Activated CD8-positive, alpha-beta T cell treated with anti-CD3 and anti-CD28 coated beads for 36 hours (primary cell): ENCODE measurements at places on chromosomes 5 and 9. TPM values are rescaled to one million over a fixed set of nuclear protein-coding genes. Genes with fewer than 3 reads are reported as not detected.

DNA sequence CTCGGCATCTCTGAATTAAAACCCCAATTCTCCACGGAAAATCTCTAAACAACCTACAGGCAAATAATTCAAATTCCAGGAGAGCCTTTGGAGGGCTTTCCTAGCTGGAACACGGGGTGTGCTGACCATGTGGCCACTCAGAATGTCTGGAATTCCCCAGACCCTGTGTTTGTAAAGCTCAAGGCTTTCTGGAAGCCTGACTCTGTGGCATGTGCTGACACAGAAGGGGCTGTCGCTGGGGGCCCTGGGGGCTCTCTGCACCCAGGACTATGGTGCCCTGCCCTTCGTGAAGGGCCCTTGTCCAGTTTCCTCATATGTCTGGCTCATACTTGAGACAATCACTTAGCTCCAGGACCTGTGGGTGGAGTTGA lies 29.0 kb upstream of the BOD1 start:
- no peak for DNase-seq

GRCh38 chr9:77983320-77983662 lies 48.3 kb downstream of the GNAQ start:
- DNase-seq = no peak

GRCh38 chr9:97276310-97276852 lies 31.1 kb upstream of the CCDC180 start:
- no peak for DNase-seq

DNA sequence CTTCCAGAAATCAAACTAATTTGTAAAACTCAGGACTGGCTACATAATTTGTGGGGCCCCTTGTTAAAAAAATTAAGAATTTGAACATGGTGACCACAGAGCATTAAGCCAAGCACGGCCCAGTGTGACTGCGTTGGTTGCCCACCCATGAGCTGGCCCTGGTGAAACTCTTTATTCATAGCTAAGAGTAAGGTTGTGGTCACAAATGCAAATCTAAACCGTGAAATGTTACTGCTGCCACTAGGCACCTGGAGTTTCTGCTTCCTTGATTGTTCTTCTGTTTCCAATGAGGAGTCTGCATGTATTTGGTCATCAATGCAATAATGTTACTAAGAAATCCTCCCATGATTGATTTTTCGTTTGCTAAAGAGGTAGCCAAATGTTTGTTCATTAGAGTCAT lies 4.2 kb downstream of the GCNT1 start:
- DNase-seq = no peak

DNA sequence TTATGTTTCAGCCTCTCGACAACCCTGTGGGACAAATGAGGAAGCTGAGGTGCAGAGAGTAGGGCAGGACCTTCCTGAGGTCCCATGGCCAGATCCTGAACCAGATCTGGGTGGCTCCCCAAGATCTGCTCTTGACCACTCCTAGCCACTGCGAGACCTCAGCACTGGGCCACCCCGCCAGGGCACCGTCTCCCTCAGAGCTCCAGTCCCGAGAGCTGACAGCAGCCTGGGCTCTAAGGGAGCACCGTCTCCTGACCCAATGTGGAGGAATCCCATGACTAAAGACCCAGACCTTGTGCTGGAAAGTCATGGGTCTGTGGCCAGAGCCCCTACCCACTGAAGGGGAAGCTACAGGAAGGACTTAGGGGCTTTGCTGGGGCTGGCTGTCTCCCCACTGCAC lies 4.5 kb upstream of the LMX1B start:
- no peak for DNase-seq

- no peak for DNase-seq
Measured at GRCh38 chr9:125444956-125445506, 183.4 kb downstream of the GAPVD1 start.

DNA sequence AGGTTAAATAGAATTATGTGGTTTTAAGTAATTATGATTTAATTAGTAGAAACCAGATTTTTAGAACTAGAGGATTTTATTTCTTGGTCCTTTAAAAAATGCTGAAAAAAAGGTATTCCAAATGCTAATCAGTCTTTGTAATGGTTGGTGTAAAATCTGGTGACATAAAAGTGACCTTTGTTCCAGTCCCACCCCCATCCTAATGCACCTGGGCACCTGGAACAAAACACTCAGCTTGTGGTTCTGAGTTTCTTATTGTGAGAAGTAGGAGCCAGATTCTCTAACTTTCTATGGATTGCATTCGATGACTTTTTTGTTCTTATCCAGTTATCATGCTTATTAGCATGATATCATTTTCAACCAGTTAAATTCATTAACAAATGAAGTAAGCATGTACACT lies 115.1 kb upstream of the CTNND2 start:
- DNase-seq = no peak

DNA sequence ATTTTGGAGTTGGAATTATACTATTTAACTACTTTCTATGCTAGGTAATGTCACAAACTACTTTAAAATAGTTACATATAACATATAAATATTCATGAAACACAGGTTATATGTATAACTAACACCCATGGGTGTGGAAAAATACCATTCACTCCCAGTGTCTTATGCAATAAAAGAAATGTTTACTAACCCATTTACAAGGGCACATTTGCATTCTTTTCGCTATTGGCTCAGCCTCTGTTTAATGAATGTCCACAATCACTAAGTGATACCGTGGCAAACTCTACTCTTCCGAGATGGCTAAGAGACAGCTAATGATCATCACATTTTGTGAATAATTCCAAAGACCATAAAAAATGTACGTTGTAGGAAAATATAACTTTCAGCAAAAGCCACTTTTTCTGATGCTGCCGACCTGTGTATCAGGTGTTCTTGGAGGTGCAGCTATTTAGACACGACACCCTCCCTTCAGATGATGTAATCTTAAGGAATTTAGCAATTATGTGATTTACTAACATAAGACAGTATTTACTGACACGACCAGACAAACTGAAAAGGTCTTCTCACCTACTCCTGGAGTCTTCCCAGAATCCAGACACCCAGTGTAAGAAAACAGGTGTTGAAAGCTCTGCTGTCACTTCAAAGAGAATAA lies 121.7 kb upstream of the FAM120A start:
- DNase-seq = no peak

- no peak for DNase-seq
Measured at GRCh38 chr9:112750764-112751055, 150 bp downstream of the SNX30 start.

GRCh38 chr9:15401266-15401665 lies 21.4 kb upstream of the SNAPC3 start:
- DNase-seq = no peak

- no peak for DNase-seq
Measured at GRCh38 chr5:97838214-97838613, 655.2 kb upstream of the RIOK2 start.

- no peak for DNase-seq
Measured at GRCh38 chr5:116507051-116507537, 67.5 kb downstream of the SEMA6A start.

DNA sequence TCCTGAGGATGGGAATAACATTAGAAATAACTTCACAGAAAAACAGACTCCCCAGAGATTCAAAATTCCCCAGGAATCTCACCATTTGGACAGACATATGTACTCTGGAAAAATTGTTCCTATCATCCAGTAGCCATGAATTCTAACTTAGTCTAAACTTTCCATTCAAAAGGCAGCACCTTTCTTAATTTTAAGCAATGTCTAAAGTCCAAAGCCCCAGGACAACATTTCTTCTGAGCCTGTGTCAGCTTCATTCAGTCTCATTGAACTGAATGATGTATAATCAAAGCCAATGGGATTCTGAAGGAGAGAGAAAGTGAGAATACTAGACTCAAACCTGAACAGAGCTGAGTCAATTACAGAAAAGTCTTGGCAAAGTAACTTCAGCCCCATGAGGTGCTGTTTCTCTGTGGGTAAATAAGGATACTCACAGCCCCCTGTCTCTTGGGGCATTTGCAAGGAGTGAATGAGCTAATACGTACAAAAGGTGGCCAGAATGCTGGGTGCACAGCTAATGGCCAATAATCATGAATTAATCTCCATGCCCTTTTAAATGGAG lies 140.6 kb downstream of the SEMA5A start:
- DNase-seq = no peak

DNA sequence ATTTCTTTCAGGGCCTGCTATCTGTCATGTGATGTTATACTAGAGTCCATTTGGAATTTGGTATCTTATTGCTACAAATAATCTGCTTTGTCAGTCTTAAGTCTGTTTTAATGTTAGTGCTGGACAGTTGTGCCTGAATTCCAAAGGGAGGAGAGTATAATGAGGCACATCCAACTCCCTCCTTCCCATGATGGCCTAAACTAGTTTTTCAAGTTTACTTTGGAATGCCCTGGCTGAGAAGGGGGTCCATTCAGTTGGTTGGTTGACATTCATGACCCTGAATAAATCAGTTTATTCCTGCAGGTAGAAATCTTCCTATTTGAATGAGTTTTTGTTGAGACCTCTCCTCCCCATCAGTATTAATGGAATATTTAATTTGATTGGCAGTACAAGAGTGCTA lies 9.4 kb upstream of the LRRTM2 start:
- DNase-seq = no peak

DNA sequence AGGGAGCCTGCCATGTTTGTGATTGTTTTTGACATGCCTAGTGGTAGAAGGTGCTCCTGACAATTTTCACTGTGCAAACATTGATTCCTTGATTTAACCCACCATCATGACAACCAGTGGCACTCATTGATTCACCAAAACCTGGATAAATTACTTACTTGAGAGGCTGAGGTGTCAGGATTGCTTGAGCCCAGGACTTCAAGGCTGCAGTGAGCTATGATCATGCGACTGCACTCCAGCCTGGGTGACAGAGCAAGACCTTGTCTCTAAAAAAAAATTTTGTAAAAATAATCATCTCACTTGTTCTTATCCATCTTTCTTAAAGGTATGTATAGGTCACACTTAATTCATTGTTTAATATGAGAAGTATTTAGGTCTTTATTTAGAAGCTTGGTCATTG lies 401.3 kb downstream of the ARRDC3 start:
- no peak for DNase-seq

DNA sequence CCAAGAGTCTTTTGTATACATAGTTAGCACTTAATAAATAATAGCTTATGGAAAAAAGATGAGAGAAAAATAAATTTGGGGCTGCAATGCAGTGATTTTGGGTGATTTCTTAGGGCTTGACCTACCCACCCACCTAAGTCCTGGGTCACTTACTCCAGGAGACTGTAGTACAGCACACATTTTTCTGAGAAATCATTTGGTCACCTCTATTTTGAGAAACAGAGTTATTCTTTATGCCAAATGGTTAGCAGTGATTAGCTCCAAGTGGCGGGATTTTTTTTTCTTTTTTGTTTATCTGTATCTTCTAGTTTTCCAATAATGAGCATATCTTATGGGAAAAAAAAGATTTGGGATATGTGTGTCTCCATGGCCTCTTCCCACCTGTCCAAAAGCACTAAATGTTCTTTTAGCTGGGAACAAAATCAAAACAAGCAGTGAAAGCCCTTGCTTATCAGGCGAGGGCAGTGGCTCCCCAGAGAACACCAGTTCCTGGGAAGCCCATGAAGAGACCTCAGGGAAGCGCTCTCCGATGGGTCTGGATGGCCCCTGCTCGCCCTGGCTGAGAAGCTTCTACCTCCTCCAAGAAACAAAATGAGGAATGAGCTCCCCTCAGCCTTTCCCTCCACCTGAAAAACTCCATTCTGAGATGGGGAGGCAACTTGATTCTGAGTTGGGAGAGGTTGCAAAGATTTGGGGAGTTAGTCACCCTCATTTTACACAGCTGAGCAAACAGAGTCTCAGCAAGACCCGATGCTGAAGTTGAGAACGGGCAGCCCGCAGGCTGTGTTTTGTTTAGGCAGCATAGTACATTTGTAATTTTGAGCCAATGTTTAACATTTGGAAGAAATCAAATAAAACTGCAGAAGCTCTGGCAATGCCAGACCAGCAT lies 69.9 kb downstream of the CYFIP2 start:
- DNase-seq = no peak

GRCh38 chr5:124056991-124057723 lies 545.2 kb downstream of the CSNK1G3 start:
- no peak for DNase-seq

DNA sequence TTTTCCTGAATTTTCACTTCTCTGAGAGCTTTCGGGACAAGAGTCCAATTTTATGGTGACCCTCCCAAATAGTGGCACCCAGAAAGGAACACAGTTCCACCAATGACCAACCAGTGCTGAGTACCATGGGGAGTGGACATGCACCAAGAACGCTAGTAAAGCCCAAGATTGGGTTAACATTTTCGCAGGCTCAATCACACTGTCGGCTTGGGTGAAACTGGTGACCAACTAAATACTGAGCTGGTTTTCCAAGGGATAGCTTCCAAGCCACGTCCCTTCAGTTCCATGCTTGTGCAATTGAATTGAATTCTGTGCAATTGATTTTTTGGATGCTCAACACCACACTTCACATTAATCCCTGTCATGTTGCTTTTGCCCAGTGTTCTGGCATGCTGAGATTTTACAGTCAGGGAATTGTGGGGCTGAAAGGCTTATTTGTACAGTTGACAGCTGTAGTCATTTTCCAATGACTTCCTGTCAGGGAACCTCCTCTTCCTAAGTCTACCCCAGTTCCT lies 37.6 kb upstream of the TRMT10B start:
- no peak for DNase-seq

DNA sequence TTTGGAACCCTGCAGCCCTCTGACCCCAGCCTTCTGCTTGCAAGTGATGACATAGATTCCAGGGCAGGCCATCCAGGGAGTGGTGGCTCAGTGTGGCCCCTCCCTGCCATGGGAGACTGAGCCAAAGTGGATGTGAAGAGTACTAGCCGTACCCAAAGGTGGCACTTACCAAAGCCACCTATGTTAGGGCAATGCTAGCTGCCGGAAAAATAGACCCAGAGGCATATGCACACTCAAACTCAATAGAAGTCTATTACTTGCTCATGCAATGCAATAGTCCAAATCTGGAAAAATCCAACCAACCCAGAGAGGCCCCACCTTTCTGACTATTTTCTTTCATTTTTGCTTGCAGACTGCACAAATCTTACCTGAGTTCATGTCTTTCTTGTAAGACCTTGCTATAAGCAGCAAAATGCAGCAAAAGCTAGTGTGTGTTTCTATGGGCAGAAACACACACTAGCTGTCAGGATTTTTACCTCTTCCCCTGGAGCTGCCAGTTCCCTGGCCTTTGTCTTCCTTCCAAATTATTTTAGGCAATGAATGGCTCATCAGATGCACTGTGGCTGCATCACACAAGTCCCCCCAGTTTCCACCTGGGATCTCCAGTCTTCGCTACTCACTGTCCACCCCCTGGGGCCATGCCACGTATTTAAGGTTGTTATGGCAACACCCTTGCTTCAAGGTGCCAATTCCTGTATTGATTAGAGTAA lies 74.0 kb downstream of the HRH2 start:
- DNase-seq = no peak

TMEM215 gene
- total RNA-seq = not detected

TOR4A gene
- 3.0 TPM for total RNA-seq

F2R gene
- total RNA-seq = 3.5 TPM

PDE8B gene
- total RNA-seq = 0.47 TPM

MEF2C gene
- total RNA-seq = 0.27 TPM

SMIM33 gene
- 0.16 TPM for total RNA-seq

UGCG gene
- total RNA-seq = 14.3 TPM

SPATA31A7 gene
- not detected for total RNA-seq

EXOC3 gene
- total RNA-seq = 65.9 TPM

AGXT2 gene
- not detected for total RNA-seq

NMUR2 gene
- total RNA-seq = not detected

ZNF484 gene
- total RNA-seq = 6.2 TPM
